ENCODE measurements at places on chromosomes 6 and 20.

GRCh38 chr6:3108746-3109414 is 9.6 kb upstream of the BPHL start:
- no peak for DNase-seq

- no peak for DNase-seq
These were observed 92.4 kb upstream of the MAFB start for GRCh38 chr20:40781327-40782042.

DNA sequence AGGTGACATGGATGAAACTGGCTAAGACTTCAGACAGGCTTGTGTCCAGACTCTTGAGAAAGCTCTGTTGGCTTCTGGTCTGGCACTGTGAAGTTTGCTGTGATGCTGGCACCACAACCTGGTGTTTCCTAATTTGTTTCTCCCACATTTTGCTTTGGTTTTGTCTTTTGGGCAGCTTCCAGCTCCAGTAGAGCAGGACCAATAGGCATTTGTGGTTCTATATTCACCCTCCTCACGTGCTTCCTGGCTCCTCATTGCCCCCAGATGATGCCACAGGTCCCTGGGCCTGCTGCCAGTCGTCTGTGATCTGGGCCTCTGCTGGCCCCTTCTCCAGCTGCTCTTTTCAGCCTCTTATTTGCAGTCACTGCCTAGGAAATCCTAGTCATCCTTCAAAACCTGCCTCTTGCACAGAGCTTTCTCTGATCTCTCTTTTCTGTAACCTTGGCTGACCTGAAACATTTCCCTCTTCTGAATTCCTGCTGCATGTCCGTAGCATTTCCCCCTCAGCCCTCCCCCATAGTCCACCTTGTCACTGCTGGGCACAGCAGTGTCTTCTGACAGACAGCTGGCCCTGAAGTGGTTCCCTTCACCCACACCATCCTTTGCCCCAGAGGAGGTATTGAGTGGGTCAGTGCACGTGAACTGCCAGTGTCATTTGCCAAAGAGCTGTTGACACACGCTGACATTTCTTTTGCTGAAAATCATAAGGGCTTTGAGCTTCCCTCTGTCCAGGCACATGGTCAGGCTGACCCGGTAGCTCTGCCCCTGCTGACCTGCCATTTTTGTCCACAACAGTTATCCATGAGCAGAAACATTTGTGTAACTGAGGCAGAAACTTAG is 63.0 kb downstream of the PTPN1 start:
- DNase-seq: no peak

DNA sequence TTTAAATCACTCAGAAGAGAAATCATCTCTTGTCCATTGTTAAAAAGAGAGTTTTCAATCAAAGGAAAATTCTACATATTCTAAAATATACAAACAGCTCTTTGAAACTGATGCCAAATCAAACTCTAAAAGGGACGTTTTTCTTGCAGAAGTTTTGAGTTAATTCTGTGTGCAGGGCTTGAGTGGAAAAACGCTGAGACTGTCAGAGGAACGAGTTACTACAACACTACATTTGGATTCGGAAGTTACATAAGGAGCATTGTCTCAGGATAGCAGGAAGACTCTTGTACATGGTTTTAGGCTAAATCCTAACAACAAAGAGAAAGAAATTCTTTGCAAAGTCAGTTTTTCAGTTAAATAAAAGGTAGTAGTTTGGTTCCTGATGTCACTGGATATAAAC is 155.7 kb upstream of the SUPT3H start:
- no peak for DNase-seq

DNA sequence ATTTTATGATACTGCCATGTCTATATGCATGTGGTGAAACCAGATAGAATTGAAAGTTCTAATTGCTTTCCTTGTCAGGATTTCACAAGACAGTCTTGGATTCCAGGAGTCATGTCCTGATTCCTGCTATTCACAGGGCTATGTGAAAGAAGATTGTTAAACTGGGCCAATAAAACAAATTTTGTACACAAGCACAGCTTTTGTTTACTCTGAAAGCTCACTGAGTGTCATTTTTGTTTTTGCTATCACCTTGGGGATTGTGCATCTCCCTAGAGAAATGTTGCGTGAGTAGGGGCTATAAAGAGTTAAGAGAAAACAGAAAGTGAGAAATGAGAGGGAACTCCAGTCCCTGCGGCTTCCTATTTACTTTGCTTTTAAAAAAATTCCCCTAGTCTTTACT is 627.5 kb downstream of the PKHD1 start:
- no peak for DNase-seq

GRCh38 chr6:109696355-109696754 is 5.3 kb downstream of the FIG4 start:
- no peak for DNase-seq

GRCh38 chr20:7817286-7817685 is 123.0 kb downstream of the HAO1 start:
- DNase-seq: no peak

- no peak for DNase-seq
These were observed 329.3 kb upstream of the RNF24 start for GRCh38 chr20:4344670-4345069.

- DNase-seq: no peak
These were observed 19.6 kb upstream of the ADGRF4 start for GRCh38 chr6:47678739-47679138.

DNA sequence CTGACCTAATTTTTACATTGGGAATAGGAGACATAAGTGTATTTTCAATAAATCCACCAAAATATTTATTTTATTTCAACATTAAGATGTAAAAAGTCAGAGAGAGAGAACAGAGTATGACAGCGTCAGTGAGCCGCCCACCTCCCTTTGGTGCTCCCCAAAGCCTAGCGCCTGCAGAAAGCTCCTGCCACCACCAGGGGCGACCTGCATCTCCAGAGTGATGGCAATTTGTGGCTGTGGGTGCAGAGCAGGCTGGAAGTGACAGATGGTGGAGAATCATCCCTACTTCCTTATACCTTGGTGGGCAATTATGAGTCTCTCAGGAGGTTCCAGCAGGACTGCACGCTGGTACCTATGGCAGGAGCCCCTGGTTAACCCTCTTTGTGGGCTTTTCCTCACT is 87.3 kb downstream of the PTPRT start:
- no peak for DNase-seq

- no peak for DNase-seq
These were observed 248.0 kb downstream of the TTLL2 start for GRCh38 chr6:167572841-167573271.

GRCh38 chr20:38165089-38165965 is at the start of gene TGM2:
Gene TGM2, minus strand, starts transcription at chr20:38165270. Its CDS starts 72 bp downstream, at chr20:38165198.
- DNase-seq: no peak

DNA sequence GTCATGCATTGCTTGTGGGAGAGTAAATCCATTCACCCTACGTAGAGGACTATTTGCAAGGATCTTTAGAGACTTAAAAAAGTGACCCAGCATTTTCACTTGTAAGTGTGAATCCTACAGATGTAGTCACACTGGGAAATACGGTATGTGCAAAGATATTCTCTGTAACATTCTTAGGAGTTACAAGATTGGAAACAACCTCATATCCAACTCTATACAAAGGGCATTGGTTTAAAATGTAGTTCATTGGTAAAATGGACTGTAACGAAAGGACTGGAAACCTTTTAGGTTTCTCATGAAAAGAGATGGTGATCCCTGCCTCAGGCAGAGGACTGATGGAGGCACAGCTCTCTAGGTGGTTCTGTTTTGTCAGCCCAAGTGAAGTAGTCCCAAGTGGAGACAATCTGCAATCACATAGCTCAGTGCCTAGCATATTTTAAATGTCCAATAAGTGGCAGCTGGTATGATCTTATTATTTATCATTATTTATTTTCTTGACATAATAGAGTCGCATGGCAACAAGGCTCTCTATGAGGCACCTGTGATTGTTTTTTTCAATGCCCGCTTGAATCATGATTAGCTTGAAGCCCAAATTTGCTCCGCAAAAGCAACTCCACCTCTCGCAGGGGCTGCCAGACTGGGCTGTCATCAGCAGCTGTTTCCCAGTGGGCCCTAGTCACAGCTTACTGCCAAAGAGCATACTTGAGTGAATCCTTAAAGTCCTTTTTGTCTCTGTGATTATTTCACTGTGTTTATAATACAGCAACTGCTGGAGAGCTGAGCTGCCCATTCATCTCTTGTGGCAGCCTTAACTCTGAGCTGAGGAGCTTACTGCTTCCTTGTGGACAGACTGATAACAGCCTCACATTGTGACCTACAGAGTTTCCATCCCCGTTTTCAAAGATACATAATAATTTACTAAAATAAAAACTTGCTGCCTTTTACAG is 19.8 kb upstream of the ENPP1 start:
- no peak for DNase-seq

- no peak for DNase-seq
These were observed 82.4 kb downstream of the PSMB1 start for GRCh38 chr6:170470734-170471133.

DNA sequence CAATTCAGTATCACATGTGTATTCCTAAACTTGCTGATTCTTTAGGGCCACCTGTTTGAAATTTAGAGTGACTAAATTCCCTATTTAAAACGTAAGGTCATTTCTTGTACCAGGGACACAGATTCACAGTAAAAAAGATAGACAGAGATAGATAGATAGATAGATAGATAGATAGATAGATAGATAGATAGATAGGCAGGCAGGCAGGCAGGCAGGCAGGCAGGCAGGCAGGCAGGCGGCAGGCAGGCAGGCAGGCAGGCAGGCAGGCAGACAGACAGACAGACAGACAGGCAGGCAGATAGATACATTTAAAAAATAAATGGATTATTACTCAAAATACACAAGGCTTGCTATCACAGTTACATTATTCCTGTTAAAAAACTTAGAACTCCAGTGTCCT is 54.2 kb downstream of the AGPAT4 start:
- DNase-seq: no peak

DNA sequence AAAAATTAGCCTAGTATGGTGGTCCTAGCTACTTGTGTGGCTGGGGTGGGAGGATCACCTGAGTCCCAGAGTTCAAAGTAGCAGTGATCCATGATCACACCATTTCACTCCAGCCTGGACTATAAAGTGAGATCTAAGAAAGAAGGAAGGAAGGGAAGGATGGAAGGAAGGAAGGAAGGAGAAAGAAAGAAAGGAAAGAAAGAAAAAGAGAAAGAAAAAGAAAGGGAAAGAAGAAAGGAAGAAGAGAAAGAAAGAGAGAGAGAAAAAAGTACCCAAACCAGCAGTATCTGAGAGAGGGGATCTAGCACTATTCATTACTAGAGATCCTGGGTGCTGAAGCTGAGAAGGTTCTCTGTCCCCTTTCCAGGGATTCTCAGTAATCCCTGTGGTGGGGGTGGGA is 197.8 kb downstream of the CD83 start:
- no peak for DNase-seq

DNA sequence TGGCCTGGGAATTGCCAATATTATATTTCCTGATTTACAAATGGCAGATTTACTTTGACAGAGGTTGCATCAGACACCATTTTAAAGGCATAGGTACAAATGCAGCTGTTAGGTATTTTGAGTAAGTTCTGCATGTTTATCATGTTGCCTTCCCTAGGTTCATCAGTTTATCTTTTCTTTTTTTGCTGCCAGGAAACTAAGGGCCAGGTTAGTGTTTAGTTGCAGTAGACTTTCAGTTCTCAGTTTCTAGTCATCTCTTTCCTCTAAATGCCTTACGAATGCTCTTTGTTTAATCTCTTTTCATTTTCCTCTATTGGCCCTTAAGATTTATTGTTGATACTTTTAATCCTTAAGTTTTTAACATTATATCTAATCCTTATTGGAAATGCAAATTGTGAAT is 129.9 kb downstream of the SMAP1 start:
- DNase-seq: no peak

GRCh38 chr20:9815632-9816031 is 23.2 kb downstream of the PAK5 start:
- no peak for DNase-seq

- DNase-seq: no peak
These were observed 36.2 kb upstream of the HBS1L start for GRCh38 chr6:135090819-135091218.

GRCh38 chr6:4670290-4670689 is 105.9 kb upstream of the CDYL start:
- no peak for DNase-seq

GRCh38 chr20:23623666-23624323 is 14.0 kb downstream of the CST3 start:
- no peak for DNase-seq

GRCh38 chr6:24078200-24078599 is 47.8 kb upstream of the NRSN1 start:
- DNase-seq: no peak
